Activated T-helper 1 cell treated with anti-CD3 and anti-CD28 coated beads, Interleukin-12 subunit alpha, Interleukin-12 subunit beta, Interleukin-2, Interleukin-4 antibody, amounts not matched to agents 30 ng/mL and 10 ng/mL and 1 ng/mL, durations not matched to agents 14 hours and 24 hours and 36 hours (primary cell): ENCODE measurements at places on chromosomes 6 and 20. TPM values are rescaled to one million over a fixed set of nuclear protein-coding genes. Genes with fewer than 3 reads are reported as not detected.
A peak's percentile ranks its signal among the peaks of the same experiment; 100 is the strongest.

GRCh38 chr6:63663147-63663955 is 27.7 kb downstream of the PHF3 start:
- DNase-seq: no peak
- no peak overlapping the region for H3K27ac ChIP-seq
- H3K4me1 ChIP-seq: peaks cover 5% of the 10 kb centered on the region
- no peak overlapping the region for H3K4me3 ChIP-seq

DNA sequence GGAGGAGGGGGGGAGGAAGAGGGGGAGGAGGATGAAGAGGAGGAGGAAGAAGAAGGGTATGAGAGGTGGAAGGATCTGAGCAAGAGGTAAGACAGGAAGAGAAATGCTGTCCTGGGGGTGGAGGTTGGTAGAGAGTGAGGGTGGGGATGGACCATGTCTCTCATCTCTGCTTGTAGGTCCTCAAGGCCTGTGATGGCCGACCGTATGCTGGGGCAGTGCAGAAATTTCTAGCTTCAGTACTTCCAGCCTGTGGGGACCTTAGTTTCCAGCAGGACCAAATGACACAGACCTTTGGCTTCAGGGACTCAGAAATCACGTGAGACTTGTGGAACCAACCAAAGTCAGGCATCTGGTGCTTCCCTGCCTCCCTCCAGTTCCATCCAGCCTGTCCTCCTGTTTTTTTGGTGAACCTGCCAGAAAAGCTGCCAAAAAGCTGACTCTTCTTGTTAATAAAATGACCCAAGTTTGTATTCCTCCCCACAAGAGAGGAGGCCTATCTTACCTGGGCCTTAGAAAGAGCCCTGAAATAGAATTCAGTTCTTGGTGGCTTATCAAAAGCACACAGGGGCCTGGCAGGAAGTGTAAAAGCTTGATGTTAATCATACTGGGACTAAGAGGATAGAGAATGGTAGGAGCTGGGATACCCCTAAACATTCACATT is 2.5 kb upstream of the C4A start:
- H3K36me3 ChIP-seq: peaks cover 4% of the 10 kb centered on the region
- H3K27ac ChIP-seq: peak overlapping the region; percentile 65
- H3K4me1 ChIP-seq: peaks cover 3% of the 10 kb centered on the region
- H3K27me3 ChIP-seq: no peaks in the 10 kb centered on the region
- DNase-seq: no peak
- no peak overlapping the region for H3K4me3 ChIP-seq

- no peak overlapping the region for H3K27ac ChIP-seq
- no peak overlapping the region for H3K4me3 ChIP-seq
- H3K36me3 ChIP-seq: no peaks in the 10 kb centered on the region
- H3K27me3 ChIP-seq: peaks cover 12% of the 10 kb centered on the region
Observed at GRCh38 chr6:144882425-144882824, 597.3 kb downstream of the UTRN start.

DNA sequence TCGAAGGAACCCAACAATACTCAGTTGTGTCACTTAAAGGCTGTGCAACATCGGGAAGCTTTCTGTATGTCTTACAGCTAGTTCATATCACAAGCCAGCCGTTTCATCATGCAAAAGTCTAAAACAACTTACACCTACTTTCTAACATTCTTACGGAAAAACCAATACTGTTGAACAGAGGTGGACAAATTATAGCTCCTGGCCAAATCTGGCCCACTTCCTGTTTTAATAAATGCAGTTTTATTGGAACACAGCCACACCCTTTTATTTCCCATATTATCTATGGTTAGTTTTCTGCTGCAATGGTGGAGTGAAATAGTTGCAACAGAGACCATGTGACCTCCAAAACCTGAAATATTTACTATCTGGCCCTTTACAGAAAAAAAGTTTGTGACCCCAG is 46.6 kb downstream of the MYB start:
- H3K4me3 ChIP-seq: no peak overlapping the region
- DNase-seq: no peak
- no peaks in the 10 kb centered on the region for H3K27me3 ChIP-seq
- H3K36me3 ChIP-seq: peaks cover 5% of the 10 kb centered on the region
- no peak overlapping the region for H3K27ac ChIP-seq
- H3K4me1 ChIP-seq: peaks cover 33% of the 10 kb centered on the region

DNA sequence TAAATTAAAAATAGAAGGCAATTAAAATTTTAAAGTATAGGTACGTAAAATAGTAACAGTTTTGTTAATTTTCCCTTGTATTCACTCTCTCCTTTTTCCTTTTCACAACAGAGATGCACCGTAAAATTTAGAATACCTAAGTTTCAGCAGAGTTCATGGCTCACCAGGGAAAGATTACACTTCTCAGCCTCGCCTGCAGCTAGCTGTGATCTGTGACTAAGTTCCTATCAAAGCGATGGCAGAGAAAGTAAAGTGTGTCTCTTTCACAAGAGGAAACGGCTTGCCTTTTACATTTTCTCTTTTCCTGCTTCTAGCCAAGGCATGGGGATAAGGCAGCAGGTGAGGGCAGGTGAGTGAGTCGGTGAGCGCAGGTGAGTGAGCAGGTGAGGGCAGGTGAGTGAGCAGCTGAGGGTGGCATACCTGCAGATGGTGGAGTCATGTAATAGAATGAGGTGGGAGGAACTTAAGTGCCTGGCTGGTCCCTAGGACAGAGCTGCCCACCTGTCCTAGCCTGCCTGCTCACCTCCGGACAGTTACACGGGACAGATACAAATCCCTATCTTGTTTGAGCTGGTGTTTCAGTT is 30.9 kb downstream of the ZFP64 start:
- no peak overlapping the region for H3K4me3 ChIP-seq
- peaks cover 51% of the 10 kb centered on the region for H3K36me3 ChIP-seq
- DNase-seq: no peak
- no peak overlapping the region for H3K27ac ChIP-seq
- no peaks in the 10 kb centered on the region for H3K4me1 ChIP-seq

DNA sequence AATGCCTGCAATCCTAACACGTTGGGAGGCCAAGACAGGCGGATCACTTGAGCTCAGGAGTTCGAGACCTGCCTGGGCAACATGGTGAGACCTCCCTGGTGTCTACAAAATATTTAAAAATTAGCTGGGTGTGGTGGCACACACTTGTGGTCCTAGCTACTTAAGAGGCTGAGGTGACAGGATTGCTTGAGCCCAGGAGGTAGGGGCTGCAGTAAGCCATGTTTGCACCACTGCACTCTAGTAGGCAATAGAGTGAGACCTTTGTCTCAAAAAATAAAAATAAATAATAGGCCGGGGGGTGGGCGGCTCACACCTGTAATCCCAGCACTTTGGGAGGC is 18.3 kb upstream of the RIPOR3 start:
- no peak overlapping the region for H3K27ac ChIP-seq
- no peaks in the 10 kb centered on the region for H3K4me1 ChIP-seq
- H3K36me3 ChIP-seq: no peaks in the 10 kb centered on the region
- no peak for DNase-seq
- no peak overlapping the region for H3K4me3 ChIP-seq
- peaks cover 7% of the 10 kb centered on the region for H3K27me3 ChIP-seq

DNA sequence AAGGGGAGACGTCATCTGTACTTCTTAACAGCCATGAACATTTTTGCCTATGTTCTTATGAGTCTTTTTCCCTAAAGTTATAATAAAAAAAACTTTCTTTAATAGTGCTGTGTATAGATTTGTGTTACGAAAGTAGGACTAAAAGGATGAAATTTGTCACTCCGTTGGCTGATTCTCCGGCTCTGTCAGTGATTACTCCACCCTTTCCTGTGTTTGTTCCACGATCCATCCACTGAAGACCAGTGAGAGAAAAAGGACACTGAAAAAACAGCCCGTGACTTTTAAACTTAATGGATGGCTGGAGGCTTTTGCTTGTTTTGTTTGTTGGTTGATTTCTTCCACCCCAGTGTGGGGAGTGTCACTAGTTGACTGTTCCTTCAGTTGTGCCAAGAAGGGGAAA is 232.0 kb upstream of the NOX3 start:
- H3K36me3 ChIP-seq: no peaks in the 10 kb centered on the region
- H3K4me1 ChIP-seq: no peaks in the 10 kb centered on the region
- peaks cover 3% of the 10 kb centered on the region for H3K27me3 ChIP-seq
- no peak overlapping the region for H3K27ac ChIP-seq
- H3K4me3 ChIP-seq: no peak overlapping the region

- no peak overlapping the region for H3K27ac ChIP-seq
- H3K36me3 ChIP-seq: no peaks in the 10 kb centered on the region
- no peak for DNase-seq
- no peaks in the 10 kb centered on the region for H3K27me3 ChIP-seq
- no peaks in the 10 kb centered on the region for H3K4me1 ChIP-seq
Observed at GRCh38 chr6:25340431-25341202, 61.4 kb downstream of the CARMIL1 start.

The TGM3 gene
- not detected in 2 replicates for total RNA-seq
